Fibroblast of lung (primary cell): ENCODE measurements at places on chromosomes 1 and 21. TPM values are rescaled to one million over a fixed set of nuclear protein-coding genes. Genes with fewer than 3 reads are reported as not detected.

DNA sequence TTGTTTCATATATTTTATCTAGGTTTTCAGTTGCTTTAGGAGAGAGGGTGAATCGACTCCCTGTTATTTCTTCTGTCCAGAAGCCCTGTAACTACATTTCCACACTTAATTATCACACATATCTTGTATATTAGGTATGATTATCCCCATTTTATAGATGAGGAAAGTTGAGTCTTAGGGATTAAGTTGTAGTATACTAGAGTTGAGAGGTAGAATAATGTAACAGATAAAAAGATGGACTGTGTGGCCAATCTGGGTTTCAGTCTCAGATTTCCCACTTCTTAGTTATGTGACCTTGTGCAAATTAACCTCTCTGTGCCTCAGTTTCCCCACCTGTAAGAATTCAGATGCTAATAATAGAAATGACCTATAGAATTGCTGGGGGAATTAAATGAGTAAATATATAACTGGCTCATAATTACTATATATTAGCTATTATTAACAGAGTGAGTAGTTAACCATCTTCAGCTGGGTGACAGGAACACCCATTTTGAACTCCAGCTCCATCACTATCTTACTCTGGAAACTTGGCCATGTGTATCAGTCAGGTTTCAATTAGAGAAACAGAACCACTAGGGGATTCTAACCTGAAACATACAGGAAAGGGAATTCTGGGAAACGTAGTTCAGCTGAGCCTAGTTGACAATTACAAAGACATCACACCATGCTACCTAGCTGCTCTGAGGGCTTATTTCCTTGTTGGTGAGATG, 20.4 kb upstream of the FOXO6 start:
- no peak overlapping the region for H3K27ac ChIP-seq
- no peaks in the 10 kb centered on the region for H3K4me1 ChIP-seq
- no peaks in the 10 kb centered on the region for H3K36me3 ChIP-seq
- H3K27me3 ChIP-seq, result no peaks in the 10 kb centered on the region

DNA sequence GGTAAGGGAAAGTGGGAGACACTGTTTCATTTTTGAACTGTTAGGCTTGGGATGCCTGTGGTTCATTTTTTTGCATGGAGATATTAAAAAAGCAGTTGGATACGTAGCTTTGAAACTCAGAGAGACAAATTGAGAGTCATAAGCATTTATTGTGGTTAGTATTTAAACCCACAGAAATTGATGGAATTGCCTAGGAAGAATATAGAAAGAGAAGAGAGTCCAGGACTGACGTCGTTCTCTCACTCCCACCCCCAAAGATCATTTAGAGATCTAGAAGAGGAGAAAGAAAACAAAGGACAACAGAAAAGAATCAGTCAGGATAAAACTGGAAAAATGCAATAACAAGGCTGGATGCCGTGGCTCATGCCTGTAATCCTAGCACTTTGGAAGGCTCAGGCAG, 73.2 kb upstream of the BMP8A start:
- no peak overlapping the region for H3K4me3 ChIP-seq
- no peak overlapping the region for H3K27ac ChIP-seq
- no peak for DNase-seq
- H3K4me1 ChIP-seq, result peaks cover 17% of the 10 kb centered on the region
- no peaks in the 10 kb centered on the region for H3K27me3 ChIP-seq

- H3K4me1 ChIP-seq, result no peaks in the 10 kb centered on the region
- H3K27me3 ChIP-seq, result no peaks in the 10 kb centered on the region
- DNase-seq, result peak; percentile 48
These were observed 288.0 kb upstream of the PRMT6 start for GRCh38 chr1:106768501-106768900.

DNA sequence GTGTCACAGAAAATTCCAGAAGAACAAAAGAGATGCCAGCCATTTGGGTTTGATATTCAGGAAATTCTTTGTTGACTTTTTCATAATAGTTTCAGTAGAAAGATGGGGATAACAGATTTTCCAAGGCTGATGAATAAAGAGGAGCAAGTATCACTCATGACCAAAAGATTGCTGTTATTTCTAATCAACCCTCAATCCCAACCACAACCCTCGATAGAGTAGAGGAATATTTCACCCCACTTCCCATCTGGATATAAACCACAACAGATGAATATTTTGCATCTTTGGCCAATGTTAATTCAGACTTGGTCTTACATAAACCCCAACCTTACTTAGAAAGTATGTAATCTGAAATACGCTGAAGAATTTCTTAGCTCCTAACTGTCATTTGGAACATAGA, 232.4 kb downstream of the SEC16B start:
- H3K27me3 ChIP-seq, result no peaks in the 10 kb centered on the region
- no peaks in the 10 kb centered on the region for H3K36me3 ChIP-seq
- no peaks in the 10 kb centered on the region for H3K4me1 ChIP-seq
- DNase-seq, result peak; percentile 5
- H3K27ac ChIP-seq, result no peak overlapping the region

DNA sequence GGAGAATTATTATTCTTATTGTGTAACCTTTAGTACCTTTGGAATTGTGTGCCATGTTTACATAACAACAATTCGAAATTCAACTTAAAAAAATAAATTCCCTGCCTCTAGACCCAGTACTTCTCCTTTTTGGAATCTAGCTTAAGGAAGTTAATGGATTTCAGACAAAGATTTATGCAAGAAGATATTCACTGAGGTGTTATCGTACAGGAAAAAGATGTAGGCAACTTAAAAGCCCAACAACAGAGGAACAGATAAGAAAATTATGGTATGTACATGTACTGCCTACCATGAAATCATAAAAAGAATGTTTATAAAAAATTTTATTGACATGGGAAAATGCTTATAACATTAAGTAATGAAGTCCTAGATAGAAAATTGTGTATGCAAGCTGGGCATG, 18.2 kb upstream of the STMN1 start:
- H3K4me1 ChIP-seq, result peaks cover 3% of the 10 kb centered on the region
- H3K4me3 ChIP-seq, result no peak overlapping the region
- H3K36me3 ChIP-seq, result no peaks in the 10 kb centered on the region
- DNase-seq, result no peak
- no peak overlapping the region for H3K27ac ChIP-seq

DNA sequence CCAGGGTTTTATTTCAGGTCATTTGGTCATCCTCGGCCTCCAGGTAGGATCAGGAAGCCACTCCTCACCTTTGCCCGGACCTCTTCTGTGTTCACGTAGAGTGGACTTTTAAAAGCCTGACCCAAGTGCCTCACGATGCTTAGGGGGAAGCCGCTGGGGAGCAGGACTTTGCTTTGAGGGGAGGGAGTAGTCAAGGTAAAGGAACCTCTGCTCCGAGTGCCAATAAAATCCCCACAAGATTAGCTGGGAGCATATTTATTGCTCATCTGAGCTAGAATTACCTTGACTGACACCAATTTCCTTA, 603 bp upstream of the DHRS3 start:
- H3K4me3 ChIP-seq, result peak overlapping the region; percentile 54
- DNase-seq, result no peak
- no peaks in the 10 kb centered on the region for H3K27me3 ChIP-seq
- H3K4me1 ChIP-seq, result peaks cover 17% of the 10 kb centered on the region

- H3K4me1 ChIP-seq, result peaks cover 18% of the 10 kb centered on the region
- H3K4me3 ChIP-seq, result no peak overlapping the region
- DNase-seq, result no peak
- H3K27ac ChIP-seq, result no peak overlapping the region
These were observed 36.4 kb downstream of the RCSD1 start for GRCh38 chr1:167666416-167666815.

DNA sequence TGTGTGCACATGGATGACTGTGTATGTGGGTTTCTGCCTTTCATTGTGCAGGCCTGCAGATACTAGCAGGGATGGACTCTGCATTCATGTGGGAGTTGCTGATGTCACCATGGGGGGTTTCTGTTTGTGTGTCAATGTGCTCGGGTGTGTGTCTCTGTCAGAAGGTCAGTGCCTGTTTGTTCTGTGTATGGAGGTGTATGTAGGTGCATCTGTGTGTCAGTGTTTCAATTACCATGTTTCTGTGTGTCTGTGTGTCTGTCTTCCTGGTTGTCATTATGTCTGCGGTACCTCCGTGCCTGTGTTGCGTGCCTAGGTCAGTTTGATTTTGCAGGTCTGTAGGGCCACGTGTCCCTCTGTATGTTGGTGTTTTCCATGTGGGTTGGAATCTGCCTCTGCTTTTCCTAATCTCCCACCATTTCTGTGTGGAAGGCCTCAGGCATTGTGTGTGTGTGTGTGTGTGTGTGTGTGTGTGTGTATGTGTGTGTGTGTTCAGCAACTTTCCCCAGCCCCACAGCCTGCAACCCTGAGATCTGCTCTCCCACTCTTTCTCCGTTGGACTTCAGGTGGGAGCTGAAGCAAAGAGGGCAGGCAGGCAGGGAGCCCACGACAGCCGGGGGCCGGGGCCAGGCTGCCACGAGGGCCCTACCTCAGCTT, 36.7 kb upstream of the WASF2 start:
- peaks cover 71% of the 10 kb centered on the region for H3K4me1 ChIP-seq
- DNase-seq, result no peak
- no peaks in the 10 kb centered on the region for H3K27me3 ChIP-seq
- H3K36me3 ChIP-seq, result peaks cover 1% of the 10 kb centered on the region
- H3K27ac ChIP-seq, result no peak overlapping the region

GRCh38 chr1:90133133-90133532, 138.2 kb downstream of the ZNF326 start:
- no peak overlapping the region for H3K4me3 ChIP-seq
- H3K36me3 ChIP-seq, result no peaks in the 10 kb centered on the region
- H3K4me1 ChIP-seq, result no peaks in the 10 kb centered on the region
- peak; percentile 18 for DNase-seq
- H3K27me3 ChIP-seq, result no peaks in the 10 kb centered on the region
- no peak overlapping the region for H3K27ac ChIP-seq

DNA sequence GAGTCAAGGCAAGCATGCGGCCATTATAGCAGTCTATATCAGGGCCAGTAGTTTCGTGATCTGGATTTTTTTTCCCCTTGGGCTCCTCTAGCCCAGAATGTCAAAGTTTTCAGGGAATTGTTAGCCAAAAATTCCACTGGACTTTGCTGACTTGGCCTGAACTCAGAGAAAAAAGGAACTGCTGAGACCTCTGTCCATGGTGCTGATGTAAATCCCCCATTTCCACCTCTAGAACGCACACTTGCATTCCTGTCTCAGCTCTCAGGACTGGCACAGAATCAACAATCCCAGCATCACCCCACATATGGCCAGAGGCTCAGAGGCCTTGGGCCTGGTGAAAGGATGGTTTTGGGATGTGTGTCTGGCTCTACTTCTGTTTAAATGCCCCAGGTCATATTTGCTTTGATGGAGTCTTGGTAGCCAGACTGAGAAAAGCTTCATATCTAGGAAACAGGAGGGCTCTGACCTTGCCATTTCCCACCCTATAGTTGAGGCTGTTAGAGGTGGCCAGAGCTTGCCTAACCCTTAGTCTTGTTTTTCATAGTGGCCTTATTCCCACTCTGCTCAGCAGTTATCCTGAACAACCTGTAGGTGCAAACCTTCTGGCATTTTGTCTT, 16.9 kb upstream of the EFCAB14 start:
- no peaks in the 10 kb centered on the region for H3K36me3 ChIP-seq
- H3K27me3 ChIP-seq, result no peaks in the 10 kb centered on the region
- peak; percentile 65 for DNase-seq
- no peak overlapping the region for H3K4me3 ChIP-seq
- H3K27ac ChIP-seq, result no peak overlapping the region

- H3K4me1 ChIP-seq, result peaks cover 41% of the 10 kb centered on the region
- DNase-seq, result peak; percentile 89
- H3K27ac ChIP-seq, result peak overlapping the region; percentile 59
- H3K36me3 ChIP-seq, result no peaks in the 10 kb centered on the region
- no peaks in the 10 kb centered on the region for H3K27me3 ChIP-seq
These were observed 68.4 kb downstream of the LUZP1 start for GRCh38 chr1:23100074-23100748.

DNA sequence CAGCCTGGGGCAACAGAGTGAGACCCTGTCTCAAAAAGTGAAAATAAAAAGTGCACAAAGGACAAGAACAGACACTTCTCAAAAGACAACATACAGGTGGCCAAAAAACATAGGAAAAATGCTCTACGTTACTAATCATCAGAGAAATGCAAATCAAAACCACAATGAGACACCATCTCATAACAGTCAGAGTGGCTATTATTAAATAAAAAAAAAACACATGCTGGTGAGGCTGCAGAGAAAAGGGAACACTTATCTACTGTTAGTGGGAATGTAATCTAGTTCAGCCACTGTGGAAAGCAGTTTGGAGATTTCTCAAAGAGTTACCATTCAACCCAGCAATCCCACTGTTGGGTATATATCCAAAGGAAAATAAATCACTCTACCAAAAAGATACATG, 173.2 kb downstream of the SMYD3 start:
- no peaks in the 10 kb centered on the region for H3K36me3 ChIP-seq
- no peaks in the 10 kb centered on the region for H3K27me3 ChIP-seq
- peak; percentile 54 for DNase-seq

- no peaks in the 10 kb centered on the region for H3K4me1 ChIP-seq
- DNase-seq, result no peak
- peaks cover 16% of the 10 kb centered on the region for H3K27me3 ChIP-seq
- no peak overlapping the region for H3K27ac ChIP-seq
- no peak overlapping the region for H3K4me3 ChIP-seq
These were observed 31.4 kb downstream of the POFUT2 start for GRCh38 chr21:45256021-45256911.

- no peaks in the 10 kb centered on the region for H3K27me3 ChIP-seq
- H3K27ac ChIP-seq, result no peak overlapping the region
- no peak for DNase-seq
- H3K4me1 ChIP-seq, result no peaks in the 10 kb centered on the region
- H3K4me3 ChIP-seq, result no peak overlapping the region
These were observed 33.0 kb upstream of the GJB5 start for GRCh38 chr1:34721646-34722355.

DNA sequence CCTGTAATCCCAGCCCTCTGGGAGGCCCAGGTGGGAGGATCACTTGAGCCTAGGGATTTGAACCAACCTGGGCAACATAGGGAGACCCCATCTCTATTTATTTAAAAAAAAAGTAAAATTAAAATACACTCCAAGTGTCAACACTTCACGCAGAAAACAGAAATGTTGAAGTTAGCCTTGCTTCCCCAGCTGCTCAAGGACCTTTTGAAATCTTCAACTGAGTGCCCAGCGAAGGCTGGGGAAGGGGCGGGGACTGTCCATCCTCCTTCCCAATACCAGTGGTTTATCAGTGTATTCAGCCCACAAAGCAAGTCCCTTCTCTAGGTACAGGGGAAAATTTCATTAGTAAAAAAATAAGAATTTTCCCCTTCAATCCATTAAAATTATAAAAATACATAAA, 2.2 kb upstream of the DNAJC28 start:
- H3K27ac ChIP-seq, result no peak overlapping the region
- no peak for DNase-seq
- H3K4me1 ChIP-seq, result peaks cover 2% of the 10 kb centered on the region
- peaks cover 2% of the 10 kb centered on the region for H3K27me3 ChIP-seq
- H3K4me3 ChIP-seq, result no peak overlapping the region

GRCh38 chr1:184620469-184620868, 134.2 kb downstream of the EDEM3 start:
- no peaks in the 10 kb centered on the region for H3K36me3 ChIP-seq
- H3K4me3 ChIP-seq, result no peak overlapping the region
- H3K27me3 ChIP-seq, result no peaks in the 10 kb centered on the region
- H3K27ac ChIP-seq, result no peak overlapping the region

FCER1A gene
- not detected in 2 replicates for total RNA-seq

PRAMEF13 gene
- total RNA-seq, result not detected in 2 replicates

TNFRSF18 gene
- total RNA-seq, result 0.77 and 1.3 TPM in 2 replicates

HSPG2 gene
- 49.8 and 88.4 TPM in 2 replicates for total RNA-seq
